Stimulated activated CD4-positive, alpha-beta T cell treated with anti-CD3 and anti-CD28 coated beads, Interleukin-2, amount 100 ng/mL, for 24 hours (primary cell): ENCODE measurements at places on chromosomes 11 and 22.
A peak's percentile ranks its signal among the peaks of the same experiment; 100 is the strongest.

- no peak for DNase-seq
Observed at GRCh38 chr11:61056981-61057380, 45.3 kb upstream of the CD5 start.

- no peak for DNase-seq
Observed at GRCh38 chr11:2002042-2002776, 4.6 kb upstream of the H19 start.

- no peak for DNase-seq
Observed at GRCh38 chr22:49650336-49651241, 177.1 kb downstream of the BRD1 start.

- peak; percentile 25 for DNase-seq
Observed at GRCh38 chr22:30424534-30425326, 838 bp upstream of the MTFP1 start.

GRCh38 chr11:474914-475506 lies 24.9 kb downstream of the PTDSS2 start:
- no peak for DNase-seq

DNA sequence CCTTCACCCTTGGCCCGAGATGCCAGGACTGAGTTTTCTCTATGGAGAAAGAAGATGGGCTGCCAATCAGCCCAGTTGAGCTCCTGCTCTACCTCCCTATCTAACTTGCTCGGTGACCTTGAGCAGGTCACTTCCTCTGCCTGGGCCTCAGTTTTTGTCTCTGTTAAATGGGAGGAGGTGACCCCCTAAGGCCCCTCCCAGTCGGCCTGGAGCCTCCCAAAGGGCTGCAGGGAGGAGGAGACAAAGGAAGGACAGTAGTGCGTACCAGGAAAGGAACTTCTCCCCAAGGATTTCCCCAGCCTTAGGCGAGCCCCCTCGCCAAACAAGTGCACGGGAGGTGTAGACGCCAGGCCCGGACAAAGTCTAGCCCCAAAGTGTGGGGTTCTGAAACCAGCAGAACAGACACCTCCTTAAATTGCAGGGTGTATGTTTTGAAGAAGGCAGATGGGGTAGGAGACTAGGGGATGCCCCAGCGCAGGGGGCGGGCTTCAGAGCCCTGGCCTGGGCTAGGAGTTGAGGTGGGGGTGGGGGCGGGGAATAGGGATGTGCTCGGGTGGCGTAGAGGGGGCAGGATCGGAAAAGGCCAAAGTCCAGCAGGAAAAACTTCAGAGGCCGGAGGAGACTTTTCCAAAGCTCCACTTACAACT lies 1.0 kb downstream of the CBX7 start:
- DNase-seq: no peak

DNA sequence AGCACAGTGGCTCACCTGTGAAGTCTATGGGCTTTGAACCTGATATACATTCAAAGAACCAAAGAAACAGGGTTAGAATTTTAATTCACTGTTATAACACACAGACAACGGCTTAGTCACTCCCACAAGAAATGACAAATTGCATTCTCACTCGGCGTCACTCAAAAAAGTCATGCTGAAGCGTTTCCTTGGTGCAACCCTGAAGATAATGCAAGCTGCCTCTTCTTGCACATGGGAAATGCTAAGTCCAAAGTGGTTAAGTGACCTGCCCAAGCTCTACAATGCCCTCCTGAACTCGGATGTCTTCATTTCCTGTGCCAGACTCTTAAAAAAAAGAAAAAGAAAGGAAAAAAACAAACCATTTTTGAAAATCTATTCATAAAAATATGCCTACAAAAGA lies 10.0 kb downstream of the LGR4 start:
- no peak for DNase-seq

DNA sequence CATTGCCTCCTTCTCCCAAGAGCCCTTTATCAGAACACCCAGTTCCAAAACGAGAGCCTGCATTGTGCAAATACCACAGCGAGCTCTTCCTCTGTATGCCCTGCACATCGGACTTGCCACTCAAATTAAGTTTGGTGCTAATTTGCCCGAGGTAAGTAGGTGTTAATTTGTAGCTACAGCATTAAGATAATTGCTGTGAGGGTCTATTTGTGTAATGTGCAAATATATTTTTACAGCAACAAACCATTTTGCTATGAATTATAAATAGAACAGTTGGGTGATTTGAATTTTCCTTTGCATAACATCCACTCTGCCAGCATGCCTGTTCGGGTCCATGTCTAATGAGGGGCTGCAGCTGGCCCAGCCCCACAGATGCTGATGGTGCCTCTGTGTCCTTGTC lies 8.1 kb downstream of the ARHGAP8 start:
- no peak for DNase-seq
